ENCODE measurements at places on chromosomes 3 and 15.

- DNase-seq: no peak
These were observed 43.0 kb downstream of the VGLL4 start for GRCh38 chr3:11600501-11601282.

GRCh38 chr3:177795859-177796258 is 598.6 kb upstream of the TBL1XR1 start:
- no peak for DNase-seq

DNA sequence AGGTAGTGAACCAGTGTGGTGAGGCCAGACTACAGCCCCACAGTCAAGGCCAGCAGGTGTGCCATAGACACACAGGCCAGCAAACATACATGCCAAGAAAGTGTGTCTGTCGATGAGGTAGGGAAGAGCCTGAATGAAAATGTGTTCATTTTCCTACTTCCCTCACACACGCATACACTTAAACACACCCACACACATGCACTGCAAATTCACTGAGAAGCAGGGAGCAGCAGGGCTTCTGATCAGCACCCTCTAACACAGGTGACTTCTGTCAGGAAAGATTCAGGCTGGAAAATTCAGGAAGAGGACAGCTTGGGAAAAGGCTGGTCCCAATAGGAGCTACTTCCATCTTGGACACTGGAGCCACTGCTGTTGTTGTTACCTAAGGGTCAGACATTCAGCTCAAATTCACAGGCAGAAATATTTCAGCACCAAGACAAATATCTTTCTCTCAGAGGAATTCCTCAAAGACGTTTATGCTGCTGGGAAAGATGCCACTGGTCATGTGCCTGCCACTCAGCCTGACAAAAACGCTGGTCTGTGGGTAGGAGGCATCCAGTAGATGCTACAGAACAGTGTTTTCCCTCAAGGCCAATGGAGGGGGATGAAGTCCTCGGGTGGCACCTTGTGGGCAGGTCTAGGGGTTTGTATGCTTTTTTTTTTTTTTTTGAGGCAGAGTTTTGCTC is 40.9 kb upstream of the LARS2 start:
- DNase-seq: no peak

DNA sequence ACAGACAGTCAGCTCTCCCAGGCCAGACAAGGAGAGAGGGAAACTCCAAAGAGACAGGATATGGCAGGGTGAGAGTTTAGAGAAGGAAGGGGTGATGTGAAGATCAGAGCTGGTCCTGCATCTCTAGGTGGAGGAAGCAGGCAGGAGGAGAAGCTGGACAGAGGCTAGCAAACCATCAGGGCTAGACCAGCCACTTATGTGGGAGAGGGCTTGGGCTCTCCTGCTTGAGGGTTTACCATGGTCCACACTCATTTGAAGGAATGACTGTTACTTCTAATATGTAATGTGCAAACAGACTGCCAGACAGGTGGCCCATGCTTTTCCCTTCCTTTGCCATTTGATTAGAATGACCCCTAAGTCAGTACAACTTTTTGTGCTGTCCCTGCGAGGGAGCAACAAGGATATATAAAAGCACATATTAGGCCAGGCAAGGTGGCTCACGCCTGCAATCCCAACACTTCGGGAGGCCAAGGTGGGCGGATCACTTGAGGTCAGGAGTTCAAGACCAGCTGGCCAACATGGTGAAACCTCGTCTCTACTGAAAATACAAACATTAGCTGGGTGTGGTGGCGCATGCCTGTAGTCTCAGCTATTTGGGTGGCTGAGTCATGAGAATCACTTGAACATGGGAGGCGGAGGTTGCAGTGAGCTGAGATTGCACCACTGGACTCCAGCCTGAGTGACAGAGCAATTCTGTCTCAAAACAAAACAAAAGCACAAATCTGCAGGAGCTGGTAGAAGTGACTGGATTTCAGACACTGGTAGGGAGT is 41.0 kb upstream of the MANF start:
- no peak for DNase-seq

DNA sequence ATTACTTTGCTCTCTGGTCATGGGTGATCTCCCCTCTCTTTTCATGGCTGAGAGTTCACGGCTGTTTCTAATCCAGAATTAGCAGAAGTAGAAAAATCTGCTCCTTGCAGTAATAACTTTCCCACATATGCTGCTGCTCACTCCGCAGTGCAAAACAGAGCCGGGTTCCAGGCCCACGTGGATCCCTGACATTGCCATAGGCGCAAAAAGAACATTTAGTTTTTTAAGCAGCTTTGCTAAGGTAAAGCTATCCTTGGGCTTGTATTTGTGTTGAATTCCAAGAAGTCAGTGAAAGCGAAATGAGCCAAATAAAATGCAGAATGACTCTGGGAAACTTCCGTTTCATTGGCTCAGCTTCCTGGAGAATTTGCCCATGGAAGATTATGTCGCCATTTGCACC is 633.7 kb upstream of the SUCLG2 start:
- DNase-seq: no peak

GRCh38 chr15:87224404-87224803 is 1032.1 kb downstream of the NTRK3 start:
- DNase-seq: no peak

GRCh38 chr3:186273586-186273985 is 88.4 kb downstream of the DGKG start:
- no peak for DNase-seq

GRCh38 chr3:35709691-35710090 is 70.4 kb downstream of the ARPP21 start:
- no peak for DNase-seq

- no peak for DNase-seq
These were observed 98.0 kb downstream of the KCNAB1 start for GRCh38 chr3:156218353-156218744.
